AG20443 (cell line): ENCODE measurements at places on chromosomes 4 and X.

DNA sequence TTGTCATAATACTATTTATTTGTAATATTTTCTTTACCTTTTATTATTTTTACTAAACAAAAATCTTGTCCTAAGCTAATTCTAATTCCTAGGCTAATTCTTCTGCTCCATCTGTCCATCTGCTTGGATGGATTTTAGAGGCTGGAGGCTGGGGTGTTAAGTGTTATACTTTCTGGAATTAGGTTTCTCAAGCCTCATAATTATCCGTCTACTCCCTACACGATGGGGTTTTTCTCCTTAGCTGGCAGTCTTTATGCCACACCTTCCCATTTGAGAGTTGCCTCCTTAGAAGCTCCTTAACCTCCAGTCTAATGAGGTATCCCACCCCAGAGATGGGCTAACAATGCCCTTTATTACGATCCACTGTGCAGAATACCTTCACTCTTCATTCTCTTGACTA, 37.6 kb upstream of the LGI2 start:
- no peak for DNase-seq

DNA sequence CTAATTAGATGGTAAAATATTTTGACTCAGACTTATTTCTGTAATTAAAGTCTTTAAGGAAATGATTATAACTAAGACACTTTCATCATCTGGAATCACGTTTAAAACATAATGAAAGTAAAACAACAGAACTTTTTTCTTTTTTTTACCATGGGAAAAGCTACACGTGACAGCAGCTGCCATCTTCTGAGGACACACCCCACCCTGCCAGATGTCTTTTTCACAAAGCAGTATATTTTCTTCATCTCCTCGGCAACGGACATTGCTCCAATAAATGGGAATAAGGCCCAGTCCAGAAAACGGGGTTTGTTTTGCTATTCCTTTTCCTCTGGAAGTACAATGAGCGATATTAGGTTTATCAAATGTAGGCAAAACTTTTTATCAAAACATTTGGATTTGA, 17.5 kb downstream of the PRSS12 start:
- peak; percentile 31 for DNase-seq

DNA sequence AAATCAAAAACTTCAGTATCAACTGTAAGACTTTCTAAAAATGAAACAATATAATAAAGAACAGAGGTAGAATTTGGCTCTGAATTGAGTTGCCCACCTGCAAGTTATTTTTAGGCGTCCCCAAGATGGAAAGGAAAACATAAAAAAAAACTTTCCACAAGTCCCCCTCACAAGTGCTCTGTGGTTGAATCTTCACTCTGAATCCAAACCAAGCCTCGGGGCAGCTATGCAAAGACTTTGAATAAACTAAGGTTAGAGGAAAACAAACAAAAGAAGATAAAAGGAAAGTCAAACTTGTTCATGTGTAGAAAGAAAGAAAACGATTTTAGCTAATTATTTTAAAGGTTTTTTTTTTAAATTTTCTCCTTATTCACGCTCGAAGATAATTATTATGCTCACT, 372.4 kb upstream of the SLIT2 start:
- DNase-seq = no peak

GRCh38 chrX:82666355-82666754, 841.7 kb upstream of the POU3F4 start:
- no peak for DNase-seq

DNA sequence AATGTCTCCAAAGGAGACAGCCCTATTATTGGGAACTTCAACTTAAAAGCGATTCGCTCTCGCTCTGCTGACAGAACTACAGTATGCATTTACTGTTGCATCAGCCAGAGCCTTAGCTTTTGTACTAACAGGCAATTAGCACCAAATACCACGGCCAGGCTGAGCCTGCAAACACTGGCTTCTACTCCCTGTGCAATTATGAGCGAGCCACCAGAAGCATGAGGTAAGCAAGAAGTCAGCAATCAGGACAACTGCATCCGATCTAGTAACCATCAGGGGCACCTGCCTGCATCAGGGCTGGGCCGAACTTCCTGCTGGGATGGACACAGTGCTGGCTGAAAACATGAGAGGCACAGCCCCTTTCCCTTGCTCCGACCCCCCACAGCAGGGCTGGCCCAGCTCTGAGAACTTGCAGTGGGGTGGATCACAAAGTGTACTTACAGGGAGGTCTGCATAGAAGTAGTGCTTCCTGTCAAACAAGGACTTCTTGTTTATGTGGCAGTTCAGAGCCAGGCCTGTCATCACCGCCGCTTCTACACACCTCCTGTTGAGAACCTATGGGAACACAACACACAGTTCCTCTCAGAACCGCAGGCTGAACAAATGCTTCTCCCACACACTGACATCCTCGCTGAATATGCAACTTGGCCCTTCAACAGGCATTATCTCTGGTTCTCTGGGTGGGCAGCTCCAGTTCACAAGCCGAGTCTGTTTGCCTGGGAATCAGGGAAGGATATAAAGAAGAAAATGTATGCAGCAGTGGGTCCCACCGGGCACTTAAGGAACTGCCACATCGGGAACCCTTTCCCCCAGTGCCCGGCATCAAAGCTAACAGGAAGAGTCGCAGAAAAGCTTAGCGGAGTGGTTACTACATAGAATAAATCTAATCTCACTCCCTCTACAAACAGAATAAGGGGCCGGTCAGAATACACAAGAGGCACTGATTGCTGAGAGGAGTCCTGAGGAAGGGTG, 41.5 kb downstream of the GATB start:
- DNase-seq = no peak

- DNase-seq = no peak
These were observed 240.8 kb upstream of the PPARGC1A start for GRCh38 chr4:24130637-24131036.

DNA sequence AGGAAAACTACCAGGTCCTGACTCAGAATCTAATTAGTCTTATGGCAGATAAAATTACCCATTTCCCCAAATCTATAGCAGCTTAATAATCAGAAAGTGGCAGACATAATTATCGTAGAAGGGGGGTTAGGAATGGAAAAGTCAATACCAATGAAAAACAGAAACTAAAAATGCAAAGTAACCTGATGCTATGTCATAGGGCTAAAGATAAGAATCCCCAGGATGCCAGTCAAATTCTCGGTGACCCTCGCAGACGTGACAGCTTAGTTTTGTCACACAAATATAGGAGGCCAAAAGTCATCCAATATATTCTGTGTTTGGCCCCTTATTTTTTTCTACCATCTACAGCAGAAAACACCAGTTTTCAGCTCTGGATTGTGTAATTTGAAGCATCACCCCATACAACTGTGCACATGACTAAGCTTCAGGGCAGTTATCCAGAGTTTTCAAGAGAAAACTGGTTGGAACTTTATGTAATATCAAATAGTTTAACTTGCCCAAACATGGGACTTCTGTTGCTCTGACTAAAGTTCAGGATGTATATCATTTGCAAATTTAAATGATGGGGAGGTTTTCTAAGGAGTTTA, 30.9 kb downstream of the RASSF6 start:
- peak; percentile 61 for DNase-seq
